ENCODE measurements at places on chromosomes 3 and 15.

GRCh38 chr15:48850648-48851047 is 27.3 kb upstream of the EID1 start:
- no peak for DNase-seq

DNA sequence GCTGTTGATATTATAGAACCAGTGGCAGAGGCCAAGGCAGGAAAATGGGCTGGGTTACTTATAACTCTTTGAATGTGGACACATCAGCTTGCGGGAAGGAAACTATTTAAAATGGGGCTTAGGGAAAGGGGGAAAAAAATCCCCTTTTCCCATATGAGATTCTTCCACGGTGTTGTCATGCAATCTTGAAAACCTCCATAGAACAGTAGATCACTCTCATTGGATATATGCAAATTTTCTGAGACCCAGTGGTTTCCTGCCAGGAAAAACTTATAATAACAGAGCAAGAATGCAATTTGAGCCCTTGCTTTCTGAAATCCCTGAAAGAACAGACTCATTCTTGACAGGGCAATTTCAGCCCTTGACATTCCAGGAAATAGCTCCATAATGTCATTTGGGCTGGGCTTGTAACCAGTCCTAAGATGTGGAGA is 31.1 kb downstream of the TMEM212 start:
- DNase-seq, result no peak

- DNase-seq, result no peak
Observed at GRCh38 chr3:184158404-184158803, 3.2 kb downstream of the DVL3 start.

DNA sequence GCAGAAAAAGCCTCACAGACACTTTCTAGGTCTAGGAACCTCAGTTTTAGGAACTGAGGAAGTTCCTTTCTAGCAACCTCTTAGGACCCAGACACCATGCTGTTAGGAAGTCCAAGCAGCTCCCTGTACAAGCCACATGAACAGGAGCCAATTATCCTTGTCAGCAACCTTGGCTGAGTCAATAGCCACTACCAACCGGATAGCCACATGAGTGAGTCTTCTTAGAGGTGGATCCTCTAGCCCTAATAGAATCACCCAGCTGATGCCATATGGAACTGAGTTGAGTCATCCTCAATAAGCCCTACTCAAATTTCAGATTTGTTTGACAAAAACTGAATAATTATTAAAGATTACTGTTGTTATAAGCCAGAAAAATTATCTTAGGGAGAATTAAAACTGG is 256.2 kb downstream of the NLGN1 start:
- no peak for DNase-seq

DNA sequence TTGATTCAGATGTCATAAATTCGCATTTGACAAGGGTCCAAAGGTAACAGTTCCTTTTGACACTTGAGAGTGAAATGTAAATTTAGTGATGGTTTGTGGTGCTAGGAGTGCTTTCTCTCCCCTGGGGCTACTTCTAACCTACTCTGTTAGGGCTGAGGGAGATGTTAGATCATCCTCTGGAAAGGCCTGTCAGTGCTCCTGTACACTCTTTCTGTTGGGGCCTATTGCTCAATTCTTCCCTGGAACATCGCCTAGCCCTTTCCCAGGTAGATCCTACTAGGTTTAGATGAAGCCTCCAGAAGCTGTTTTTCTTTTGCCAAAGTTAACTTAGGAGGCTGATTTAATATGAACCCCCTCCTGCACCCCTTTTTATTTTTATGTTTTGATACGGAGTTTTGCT is 1.4 kb downstream of the PCCB start:
- DNase-seq, result no peak

DNA sequence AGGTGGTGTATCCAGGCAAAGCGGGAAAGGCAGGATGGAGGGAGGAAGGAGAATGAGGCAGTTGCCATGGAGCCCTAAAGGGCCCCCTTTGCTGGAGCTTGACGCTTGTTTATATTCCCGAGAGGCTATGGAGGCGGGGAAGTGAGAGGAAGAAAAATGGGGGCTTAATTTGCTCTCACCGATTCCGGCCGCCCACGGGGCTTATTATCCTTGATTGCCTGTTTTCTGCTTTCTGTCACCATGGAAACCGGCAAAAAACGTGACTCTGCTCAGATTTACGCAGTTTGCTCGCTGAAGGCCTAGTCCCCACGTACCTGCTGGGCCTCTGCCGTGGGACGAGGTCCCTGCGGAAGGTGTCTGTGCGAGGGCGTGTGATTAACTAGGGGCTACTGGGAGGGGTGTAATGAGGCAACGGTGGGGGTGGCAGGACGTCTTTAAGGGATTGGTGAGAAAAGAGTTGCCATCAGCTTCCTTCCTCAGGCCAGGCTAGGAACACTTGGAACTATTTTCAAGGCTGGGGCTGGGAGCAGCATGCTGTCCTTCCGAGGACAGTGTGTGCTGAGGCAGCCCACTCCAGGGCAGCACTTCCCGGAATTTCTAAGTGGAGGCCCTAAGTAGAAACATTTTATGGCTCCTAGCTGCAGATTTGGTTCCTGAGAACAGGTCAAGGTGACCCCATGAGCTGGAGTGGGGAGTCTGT is 110.8 kb upstream of the NDN start:
- no peak for DNase-seq

DNA sequence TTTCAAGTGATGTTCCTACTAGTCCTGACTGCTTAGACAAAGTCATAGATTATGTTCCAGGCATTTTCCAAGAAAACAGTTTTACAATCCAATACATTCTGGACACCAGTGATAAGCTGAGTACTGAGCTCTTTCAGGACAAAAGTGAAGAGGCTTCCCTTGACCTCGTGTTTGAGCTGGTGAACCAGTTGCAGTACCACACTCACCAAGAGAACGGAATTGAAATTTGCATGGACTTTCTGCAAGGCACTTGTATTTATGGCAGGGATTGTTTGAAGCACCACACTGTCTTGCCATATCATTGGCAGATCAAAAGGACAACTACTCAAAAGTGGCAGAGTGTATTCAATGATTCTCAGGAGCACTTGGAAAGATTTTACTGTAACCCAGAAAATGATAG is 3.8 kb downstream of the TIPARP start:
- DNase-seq, result no peak

DNA sequence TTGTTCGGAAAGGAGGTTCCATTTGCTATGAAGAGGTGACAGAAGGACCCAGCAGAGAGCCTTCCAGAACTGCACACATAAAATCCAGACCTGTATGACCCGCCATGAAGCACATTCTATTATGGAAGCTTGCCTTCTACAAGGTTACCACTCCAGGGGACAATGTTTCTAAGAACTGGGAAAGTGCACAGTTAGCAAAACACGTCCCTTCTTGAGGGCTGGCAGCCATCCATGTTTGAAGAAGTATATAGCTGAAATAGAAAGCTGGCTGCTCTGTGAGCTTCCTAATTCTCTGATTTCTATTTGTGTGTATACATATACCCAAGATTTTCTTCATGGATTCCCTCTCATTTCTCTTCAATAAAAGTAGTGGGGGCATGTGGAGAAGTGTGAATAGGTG is 74.6 kb downstream of the CNTN3 start:
- DNase-seq, result no peak

DNA sequence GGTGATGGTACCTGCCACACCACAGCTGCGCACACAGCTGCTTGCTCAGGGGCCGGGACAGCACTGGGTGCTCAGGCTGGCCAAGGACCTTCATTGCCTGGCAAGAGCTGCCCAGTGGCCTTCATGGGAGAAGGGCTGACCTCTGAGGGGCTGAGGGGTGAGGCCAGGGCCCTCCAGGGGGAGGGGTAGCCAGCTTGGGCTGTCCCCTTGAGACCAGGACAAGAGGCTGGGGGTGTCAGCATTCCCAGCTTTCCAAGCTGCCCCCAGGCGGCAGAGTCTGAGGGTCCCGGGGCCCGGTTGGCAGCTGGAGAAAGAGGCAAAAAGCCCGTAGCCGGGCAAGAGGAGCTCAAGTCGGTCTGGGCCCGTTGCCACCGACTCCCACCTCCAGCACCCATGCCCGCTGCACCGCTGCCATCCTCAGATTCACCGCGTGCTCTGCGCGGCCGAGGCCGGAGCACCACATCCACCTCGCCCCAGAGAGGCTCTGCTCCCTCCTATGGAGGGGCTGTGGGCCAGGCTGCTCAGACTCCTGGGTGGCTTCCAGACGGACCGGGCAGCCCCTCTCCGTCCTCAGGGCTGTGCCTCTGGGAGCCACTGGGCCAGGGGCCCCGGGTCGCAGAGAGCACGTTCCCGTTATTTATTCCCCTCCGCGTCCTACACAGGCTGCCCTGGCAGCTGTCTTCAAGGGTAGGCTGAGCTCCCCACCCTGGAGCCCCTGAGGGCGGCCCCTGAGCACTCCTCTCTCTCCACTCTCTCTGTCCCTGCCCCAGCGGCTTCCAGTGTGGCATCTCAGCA is 51.5 kb downstream of the PLXNA1 start:
- DNase-seq, result no peak

DNA sequence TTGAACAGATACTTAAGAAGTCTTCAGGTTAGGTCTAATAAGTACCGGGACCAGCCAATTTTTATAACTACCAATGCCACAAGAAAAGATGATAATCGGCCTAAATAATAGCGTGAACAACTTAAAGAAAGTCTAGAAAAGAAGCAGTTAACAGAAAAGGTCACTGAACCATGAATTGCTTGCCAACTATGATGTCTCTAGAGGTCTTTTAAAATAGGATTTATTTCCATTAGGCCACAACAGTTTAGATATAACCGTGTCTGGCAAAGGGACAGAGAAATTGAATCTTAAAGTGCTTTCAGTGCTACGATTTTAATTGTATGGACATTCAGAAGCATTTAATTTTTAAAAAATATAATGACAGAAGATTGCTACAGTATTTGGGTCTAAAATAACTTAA is 1070.4 kb downstream of the ROBO1 start:
- DNase-seq, result no peak

All from naive thymus-derived CD4-positive, alpha-beta T cell (primary cell).